ENCODE measurements at places on chromosomes 4 and X.

GRCh38 chr4:156929386-156930105, 42.1 kb downstream of the PDGFC start:
- DNase-seq = no peak

DNA sequence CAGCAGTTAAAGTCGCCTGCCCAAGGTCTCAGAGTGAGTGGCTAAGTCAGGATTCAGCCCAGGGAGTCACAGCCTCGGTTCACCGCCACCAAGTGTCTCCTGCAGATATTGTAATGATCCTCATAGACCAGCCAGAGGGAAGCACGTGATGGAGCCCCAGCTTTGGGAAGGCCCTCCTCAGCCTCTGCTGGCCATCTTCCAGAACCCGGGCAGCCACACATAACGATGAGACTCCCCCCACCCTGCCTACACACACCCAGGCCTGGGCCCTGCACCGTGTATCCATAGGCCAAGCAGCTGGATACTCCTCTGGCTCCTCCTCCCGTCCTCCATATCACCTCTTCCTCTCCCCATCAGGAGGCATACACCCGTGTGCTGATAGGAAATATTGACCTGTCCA, 19.6 kb upstream of the SASH3 start:
- DNase-seq = no peak

- DNase-seq = peak; percentile 38
Observed at GRCh38 chr4:55321707-55322264, 24.3 kb upstream of the SRD5A3 start.

GRCh38 chrX:147637190-147637589, 274.5 kb upstream of the FMR1 start:
- DNase-seq = no peak

- no peak for DNase-seq
Observed at GRCh38 chrX:77742788-77743476, 43.1 kb downstream of the ATRX start.

- DNase-seq = no peak
Observed at GRCh38 chrX:39764441-39764914, 333.3 kb downstream of the BCOR start.

DNA sequence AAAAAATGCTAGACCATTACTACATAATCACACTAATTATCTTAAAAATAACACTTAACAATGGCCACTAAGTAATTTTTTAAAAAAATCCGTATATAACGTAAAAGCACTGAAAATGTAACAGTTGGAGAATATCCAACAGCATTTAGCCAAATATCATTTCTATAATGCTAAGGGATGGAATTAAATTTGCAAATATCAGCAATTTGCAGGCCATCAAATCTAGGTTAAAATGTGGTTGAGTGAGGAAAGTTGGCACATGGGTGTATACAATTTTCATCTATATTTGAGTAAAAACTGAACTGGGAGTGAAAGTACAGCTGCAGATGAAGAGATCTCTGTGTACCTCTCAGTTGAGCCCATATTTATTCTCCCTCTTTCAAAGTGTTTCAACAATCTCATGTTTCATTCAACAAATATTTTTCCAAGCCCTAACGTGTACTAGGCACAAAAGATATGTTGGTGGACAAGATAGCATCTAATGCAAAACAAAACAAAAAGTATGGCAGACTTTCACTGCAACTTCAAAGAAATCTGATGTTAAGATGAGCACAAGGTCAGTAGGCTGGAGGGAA, 63.0 kb downstream of the MBNL3 start:
- DNase-seq = no peak

DNA sequence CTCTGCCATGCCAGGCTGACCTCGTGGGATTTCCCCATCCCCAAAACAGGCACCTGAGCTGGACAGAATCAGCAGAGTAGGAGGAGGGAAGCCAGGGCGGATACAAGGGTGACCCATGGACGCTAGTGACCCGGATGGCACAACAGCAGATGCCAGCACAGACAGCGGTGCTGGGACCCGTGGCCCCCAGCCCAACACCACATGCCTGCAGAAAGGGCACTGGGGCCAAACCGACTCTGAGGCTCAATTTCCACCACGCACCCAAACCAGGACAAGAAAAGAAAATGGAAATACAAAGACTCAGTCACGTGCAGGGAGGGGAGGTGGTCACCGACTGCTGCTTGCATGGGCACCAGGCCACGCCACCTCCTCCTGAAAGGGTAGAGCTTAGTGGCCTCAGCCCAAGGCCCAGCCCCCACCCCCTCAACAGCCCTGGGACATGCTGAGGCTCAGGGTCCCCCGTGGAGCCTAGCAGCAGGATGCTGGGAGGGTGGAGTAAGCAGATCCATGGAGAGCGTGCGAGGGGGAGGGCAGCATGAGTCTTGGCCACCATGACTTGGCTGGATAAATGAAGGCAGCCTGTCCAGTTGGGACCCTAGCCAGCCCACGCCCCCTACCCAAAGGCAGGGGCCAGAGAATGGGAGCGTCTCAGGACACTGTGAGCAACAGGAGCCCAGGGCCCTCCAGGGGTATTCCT, 47.7 kb downstream of the C4orf50 start:
- no peak for DNase-seq

DNA sequence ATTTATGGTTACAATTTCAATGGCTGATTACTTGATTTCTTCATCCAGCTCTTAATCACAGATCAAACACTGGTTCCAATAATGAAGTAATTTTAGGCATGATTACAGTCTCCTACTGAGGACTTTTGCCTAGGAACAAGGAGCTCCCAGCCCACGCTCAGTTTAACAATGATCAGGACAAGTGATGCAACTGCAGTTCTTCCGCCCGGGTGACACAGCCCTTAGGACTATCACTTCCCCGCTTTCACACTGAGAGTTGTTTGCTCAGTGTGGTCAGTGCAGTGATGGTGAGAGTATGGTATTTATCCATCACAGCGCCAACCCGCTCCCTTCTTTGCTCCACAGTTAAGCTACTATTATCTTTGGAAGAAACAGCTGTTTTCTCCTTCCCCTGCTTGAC, 203.2 kb upstream of the MBNL3 start:
- no peak for DNase-seq

- no peak for DNase-seq
Observed at GRCh38 chr4:100483796-100484195, 34.0 kb downstream of the EMCN start.

GRCh38 chrX:116757491-116757890, 294.7 kb upstream of the CT83 start:
- DNase-seq = no peak

DNA sequence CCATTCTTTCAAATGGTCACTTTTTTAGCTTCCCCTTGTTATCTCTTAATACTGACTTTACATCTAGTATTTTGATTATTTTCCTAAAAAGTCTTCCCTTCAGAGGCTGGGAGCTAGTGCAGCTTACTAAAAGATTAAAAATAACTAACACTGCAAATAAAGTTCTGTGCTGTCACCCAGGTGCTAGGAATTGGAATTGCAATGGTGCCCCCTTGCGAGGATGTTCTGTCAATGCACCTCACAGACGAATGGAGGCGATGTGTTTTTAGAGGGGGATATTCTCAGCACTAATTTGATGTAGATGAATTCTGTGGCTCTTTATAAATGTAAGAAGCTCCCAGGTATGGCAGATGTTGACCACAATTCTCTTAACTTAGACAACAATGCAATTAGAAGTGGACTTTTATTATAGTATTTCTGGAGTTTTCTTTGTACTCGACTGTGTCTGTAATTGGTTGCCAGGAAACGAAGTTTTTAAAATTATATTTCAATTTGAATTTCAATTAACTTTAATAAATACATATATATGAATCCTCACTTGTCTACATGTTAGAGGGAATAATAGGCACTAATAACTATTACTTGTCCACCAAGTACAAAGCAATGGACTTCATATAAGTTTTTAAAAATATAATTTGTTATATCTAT, 22.0 kb upstream of the SMIM31 start:
- DNase-seq = no peak

DNA sequence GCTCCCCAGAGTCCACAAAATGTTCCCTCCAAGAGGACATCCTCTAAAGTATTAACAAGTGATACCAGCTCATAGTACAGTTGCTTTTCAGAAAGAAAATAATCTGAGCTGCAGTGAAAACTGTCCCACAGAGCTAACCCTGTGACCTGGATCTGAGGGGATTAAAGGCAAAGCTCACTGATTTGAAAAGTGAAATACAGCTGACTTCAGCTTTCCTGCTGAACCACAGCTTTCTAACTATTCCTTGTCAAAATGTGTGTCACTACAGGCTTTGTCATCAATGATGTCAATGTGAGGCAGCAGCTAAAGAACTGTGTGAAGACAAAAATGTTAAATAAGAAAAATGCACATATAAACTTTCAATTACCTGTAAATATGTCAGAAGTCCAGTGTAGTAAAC, 36.9 kb downstream of the DCHS2 start:
- no peak for DNase-seq

DNA sequence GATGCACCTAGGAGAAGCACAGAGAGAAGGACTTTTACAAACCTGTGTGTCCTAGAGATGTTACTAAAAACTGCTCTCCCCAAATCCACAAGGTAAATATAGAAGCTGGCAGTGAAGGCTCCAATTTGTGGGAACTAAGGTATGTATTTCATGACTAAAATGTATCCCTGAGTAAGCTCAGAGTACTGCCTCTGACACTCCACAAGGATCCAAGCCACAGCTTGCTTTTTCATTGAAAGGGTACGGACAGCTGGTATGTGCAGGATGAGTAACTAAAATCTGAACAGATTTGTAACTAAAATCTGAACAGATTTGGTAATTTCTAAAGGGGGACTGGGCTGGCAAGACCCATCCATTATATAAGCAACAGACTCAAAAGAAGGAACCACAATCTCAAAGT, 187.6 kb downstream of the DCLK2 start:
- no peak for DNase-seq

DNA sequence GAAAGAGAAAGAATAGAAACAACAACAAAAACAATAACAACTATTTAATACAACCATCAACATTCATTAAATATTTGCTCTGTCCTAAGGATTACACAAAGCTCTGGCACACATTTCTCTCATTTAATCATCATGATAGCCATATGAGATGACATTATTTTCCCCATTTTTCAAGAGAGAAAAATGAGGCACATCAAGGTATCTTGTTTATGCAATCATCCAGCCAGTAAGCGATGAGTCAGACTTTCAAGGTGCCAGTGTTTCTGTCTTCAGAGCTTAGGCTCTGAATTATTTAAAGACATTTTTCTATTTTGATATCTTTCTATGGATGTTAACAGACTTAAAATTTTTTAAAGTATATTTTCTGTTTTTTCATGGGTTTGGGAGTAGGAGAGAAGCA, 541.8 kb upstream of the SMIM31 start:
- DNase-seq = no peak

GRCh38 chrX:105265093-105265492, 44.6 kb upstream of the TEX13A start:
- no peak for DNase-seq

GRCh38 chrX:42973321-42973720, 195.4 kb upstream of the PPP1R2C start:
- no peak for DNase-seq

All from NCI-H446 treated with DMSO at 0.1 percent for 48 hours (cell line).